ENCODE measurements at places on chromosomes 6 and 20. TPM values are rescaled to one million over a fixed set of nuclear protein-coding genes. Genes with fewer than 3 reads are reported as not detected.

ZSCAN26 gene
- 14.0 TPM for total RNA-seq

TREML1 gene
- total RNA-seq, result not detected

MAK gene
- total RNA-seq, result not detected

PLAGL1 gene
- 10.8 TPM for total RNA-seq

PRDM13 gene
- total RNA-seq, result not detected

FNDC1 gene
- 1.2 TPM for total RNA-seq

MMP24 gene
- 0.13 TPM for total RNA-seq

XKR7 gene
- total RNA-seq, result not detected

PSMB9 gene
- 12.6 TPM for total RNA-seq

C6orf58 gene
- not detected for total RNA-seq

PSMB8 gene
- total RNA-seq, result 16.7 TPM

CCN6 gene
- total RNA-seq, result not detected

KHDC1L gene
- total RNA-seq, result not detected

SOBP gene
- 15.6 TPM for total RNA-seq

C6orf15 gene
- total RNA-seq, result not detected

SASH1 gene
- 35.8 TPM for total RNA-seq

PAQR8 gene
- total RNA-seq, result 2.6 TPM

WFDC5 gene
- not detected for total RNA-seq

OOEP gene
- not detected for total RNA-seq

PPP1R16B gene
- total RNA-seq, result 6.8 TPM

SLC24A3 gene
- total RNA-seq, result 0.62 TPM

SLC12A5 gene
- total RNA-seq, result not detected

CD93 gene
- total RNA-seq, result 37.0 TPM

OTOR gene
- not detected for total RNA-seq

MRAP2 gene
- total RNA-seq, result 0.13 TPM

OXT gene
- not detected for total RNA-seq

KCNQ5 gene
- total RNA-seq, result not detected

GPX5 gene
- total RNA-seq, result not detected

FABP7 gene
- not detected for total RNA-seq

HLA-DRB5 gene
- 17.7 TPM for total RNA-seq

DBNDD2 gene
- total RNA-seq, result 350 TPM

BMP5 gene
- 2.4 TPM for total RNA-seq

SLC26A8 gene
- not detected for total RNA-seq

NHLRC1 gene
- total RNA-seq, result 1.2 TPM

LCA5 gene
- total RNA-seq, result 1.9 TPM

LPIN3 gene
- total RNA-seq, result 18.6 TPM

CFB gene
- total RNA-seq, result 5.5 TPM

TPBG gene
- 1.9 TPM for total RNA-seq

THEMIS gene
- 0.13 TPM for total RNA-seq

HSPA12B gene
- 16.6 TPM for total RNA-seq

SAMD3 gene
- 0.19 TPM for total RNA-seq

GSTA3 gene
- total RNA-seq, result not detected

SCRT2 gene
- not detected for total RNA-seq

PAK5 gene
- total RNA-seq, result not detected

NR2E1 gene
- not detected for total RNA-seq

OR10C1 gene
- total RNA-seq, result not detected

C20orf202 gene
- 0.35 TPM for total RNA-seq

MAFB gene
- total RNA-seq, result 14.7 TPM

FAXC gene
- total RNA-seq, result not detected

VSTM2L gene
- 17.0 TPM for total RNA-seq

NMBR gene
- total RNA-seq, result not detected

SESN1 gene
- 64.1 TPM for total RNA-seq

NELFE gene
- 39.6 TPM for total RNA-seq

ULBP1 gene
- total RNA-seq, result 0.13 TPM

GABRR1 gene
- total RNA-seq, result not detected

EMILIN3 gene
- 5.6 TPM for total RNA-seq

MROH8 gene
- total RNA-seq, result 3.8 TPM

PACRG gene
- total RNA-seq, result 7.4 TPM

PRICKLE4 gene
- 4.0 TPM for total RNA-seq

TMEM170B gene
- total RNA-seq, result 4.5 TPM
